ENCODE measurements at places on chromosomes 1 and 21. TPM values are rescaled to one million over a fixed set of nuclear protein-coding genes. Genes with fewer than 3 reads are reported as not detected.
A peak's percentile ranks its signal among the peaks of the same experiment; 100 is the strongest.

- DNase-seq: no peak
Observed at GRCh38 chr1:6011161-6011945, 19.1 kb upstream of the NPHP4 start.

- no peak for DNase-seq
Observed at GRCh38 chr1:194024659-194025058, 838.2 kb upstream of the B3GALT2 start.

DNA sequence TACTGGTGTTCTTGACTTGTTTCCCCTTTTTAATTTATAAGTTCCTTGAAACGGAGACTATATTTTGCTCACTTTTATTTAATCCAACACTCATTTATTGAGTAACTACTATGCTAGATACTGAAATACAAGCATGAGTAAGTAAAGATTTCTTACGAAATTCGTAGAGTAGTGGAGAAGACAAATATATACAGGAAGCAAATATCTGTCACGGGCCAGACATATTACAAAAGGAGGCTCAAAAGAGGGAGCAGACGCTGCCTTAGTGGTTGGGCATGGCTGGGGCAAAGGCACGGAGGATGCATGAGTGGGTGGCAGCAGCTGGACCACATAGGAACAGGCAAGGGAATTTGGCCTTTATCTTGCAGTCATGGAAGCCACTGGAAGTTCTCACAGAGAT, 6.8 kb downstream of the NCF2 start:
- DNase-seq: no peak

DNA sequence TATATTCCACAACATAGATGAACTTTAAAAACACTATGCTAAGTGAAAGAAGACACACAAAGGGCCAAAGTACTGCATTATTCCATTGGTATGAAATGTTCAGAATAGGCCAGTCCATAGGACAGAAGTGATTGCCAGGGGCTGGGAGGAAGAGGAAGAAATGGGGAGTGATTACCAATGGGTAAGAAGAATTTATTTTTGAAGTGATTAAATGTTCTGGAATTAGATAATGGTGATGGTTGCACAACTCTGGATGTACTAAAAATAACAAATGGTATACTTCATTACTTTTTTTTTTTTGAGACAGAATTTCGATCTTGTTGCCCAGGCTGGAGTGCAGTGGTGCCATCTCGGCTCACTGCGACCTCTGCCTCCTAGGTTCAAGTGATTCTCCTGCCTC, 61.7 kb downstream of the CHD5 start:
- DNase-seq: no peak

GRCh38 chr1:152415454-152416227, 1.6 kb upstream of the CRNN start:
- DNase-seq: no peak

GRCh38 chr1:213389061-213389581, 338.1 kb downstream of the RPS6KC1 start:
- peak; percentile 78 for DNase-seq

DNA sequence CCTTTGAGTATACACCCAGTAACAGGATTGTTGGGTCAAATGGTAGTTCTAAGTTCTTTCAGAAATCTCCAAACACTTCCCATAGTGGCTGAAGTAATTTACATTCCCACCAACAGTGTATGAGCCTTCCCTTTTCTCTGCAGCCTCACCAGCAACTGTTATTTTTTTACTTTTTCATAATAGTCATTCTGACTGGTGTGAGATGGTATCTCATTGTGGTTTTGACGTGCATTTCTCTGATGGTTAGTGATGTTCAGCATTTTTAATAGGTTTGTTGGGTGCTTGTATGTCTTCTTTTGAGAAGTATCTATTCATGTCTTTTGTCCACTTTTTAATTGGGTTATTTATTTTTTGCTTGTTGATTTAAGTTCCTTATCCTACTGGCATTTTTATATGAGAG, 26.4 kb upstream of the LAMC1 start:
- DNase-seq: no peak

DNA sequence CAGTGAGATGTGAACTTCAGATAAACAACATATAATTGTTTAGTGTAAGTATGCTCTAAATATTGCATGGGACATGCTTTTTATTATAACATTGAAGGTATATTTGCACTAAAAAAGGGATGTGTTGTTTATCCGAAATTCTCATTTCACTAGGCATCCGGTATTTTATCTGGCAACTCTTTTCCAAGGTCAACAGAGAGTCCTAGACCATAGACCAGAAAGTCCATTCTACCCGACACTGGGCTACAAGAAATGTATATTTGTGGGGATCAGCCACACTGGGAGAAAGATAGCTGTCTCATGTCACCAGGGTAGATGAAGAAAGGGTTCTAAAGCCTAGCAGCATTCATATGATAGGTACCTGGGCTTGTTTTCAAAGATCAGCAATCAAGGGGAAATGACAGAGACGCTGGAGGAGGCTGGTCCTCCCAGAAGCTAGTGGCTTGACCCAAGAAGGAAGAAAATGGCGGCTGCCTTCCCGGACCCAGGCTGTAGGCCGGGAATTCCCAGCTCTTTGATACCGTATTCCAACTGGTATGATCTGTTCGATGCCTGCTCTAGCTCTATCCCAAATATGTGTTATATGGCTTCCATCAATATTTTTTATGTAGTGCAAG, 161.1 kb upstream of the IRF2BP2 start:
- DNase-seq: no peak

- no peak for DNase-seq
Observed at GRCh38 chr1:75502776-75503175, 108.1 kb downstream of the SLC44A5 start.

- DNase-seq: peak; percentile 71
Observed at GRCh38 chr1:90707363-90707710, 9.8 kb downstream of the BARHL2 start.

DNA sequence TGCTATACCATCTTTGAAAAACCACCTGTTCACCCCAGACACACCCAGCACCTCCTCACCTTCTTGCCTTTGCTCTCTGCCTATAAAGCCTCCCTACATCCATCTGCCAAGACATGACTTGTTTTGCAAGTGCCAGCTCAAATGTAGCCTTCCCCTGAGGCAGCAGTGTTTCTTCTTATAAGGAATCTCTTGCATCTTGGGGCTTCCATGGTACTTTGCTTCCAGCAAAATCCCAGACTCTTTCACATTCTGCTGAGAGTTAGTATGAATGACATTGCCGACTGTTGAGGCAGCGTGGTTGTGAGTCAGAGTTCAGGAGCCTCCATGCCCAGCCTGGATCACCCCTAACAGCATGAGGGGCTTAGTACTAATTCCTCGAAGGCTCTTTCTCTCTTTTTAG, 217.4 kb upstream of the RUNX1 start:
- DNase-seq: no peak

DNA sequence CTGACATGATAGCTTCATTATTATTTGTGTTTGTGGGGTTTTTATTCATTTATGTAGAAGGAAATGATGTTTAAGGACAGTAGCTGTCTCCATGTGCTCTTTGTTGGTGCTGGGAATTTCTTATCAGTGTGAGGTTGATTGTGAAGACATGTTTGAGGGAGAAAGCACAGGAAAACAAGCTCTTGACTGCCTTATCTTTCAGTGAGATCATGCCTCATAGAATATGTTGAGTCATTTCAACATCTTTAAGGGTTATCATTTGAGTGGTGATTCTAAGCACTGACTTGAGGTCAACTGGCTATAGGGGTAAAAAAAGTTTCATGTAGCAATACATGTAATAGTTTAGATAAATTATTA, 405.1 kb upstream of the ADAMTS5 start:
- DNase-seq: peak; percentile 33

GRCh38 chr21:45108808-45109781, 34.7 kb downstream of the ADARB1 start:
- no peak for DNase-seq

- no peak for DNase-seq
Observed at GRCh38 chr1:1625404-1625775, 6.6 kb upstream of the MMP23B start.

GRCh38 chr1:7375329-7375728, 395.8 kb upstream of the VAMP3 start:
- no peak for DNase-seq

GRCh38 chr1:20147846-20148570, 8.9 kb downstream of the PLA2G2F start:
- no peak for DNase-seq

DNA sequence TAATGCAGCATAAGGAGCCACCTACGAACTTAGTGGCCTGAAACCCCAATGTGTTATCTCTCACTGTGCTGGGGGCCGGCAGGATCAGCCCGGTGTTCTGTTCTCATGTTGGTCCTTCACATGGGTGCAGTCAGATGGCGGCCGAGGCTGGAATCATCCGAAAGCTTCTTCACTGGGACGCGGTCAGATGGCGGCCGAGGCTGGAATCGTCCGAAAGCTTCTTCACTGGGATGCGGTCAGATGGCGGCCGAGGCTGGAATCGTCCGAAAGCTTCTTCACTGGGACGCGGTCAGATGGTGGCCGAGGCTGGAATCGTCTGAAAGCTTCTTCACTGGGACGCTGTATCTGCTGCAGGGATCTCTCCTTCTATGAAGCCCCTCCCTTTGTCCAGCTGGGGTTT, 12.6 kb upstream of the PCBP3 start:
- no peak for DNase-seq

- no peak for DNase-seq
Observed at GRCh38 chr1:1264868-1265272, 8.8 kb downstream of the UBE2J2 start.

DNA sequence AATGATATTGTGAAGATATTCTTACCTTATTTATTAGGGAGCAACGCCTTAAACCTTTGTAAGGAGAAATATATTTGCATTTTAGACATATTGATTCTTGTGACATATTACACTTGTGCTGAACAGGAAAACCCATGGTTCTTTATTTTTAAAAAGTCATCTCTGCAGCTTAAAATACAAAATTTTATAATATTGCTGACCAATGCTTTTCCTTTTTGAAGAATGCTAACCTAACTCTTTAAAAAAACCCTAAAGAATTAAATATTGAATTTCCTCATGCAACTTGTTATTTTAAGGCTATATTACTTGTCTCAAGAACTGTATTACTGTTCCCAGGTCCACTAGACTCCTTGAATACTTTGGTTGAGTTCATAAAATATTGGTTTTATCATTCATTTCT, 99.0 kb downstream of the NEK7 start:
- no peak for DNase-seq

DNA sequence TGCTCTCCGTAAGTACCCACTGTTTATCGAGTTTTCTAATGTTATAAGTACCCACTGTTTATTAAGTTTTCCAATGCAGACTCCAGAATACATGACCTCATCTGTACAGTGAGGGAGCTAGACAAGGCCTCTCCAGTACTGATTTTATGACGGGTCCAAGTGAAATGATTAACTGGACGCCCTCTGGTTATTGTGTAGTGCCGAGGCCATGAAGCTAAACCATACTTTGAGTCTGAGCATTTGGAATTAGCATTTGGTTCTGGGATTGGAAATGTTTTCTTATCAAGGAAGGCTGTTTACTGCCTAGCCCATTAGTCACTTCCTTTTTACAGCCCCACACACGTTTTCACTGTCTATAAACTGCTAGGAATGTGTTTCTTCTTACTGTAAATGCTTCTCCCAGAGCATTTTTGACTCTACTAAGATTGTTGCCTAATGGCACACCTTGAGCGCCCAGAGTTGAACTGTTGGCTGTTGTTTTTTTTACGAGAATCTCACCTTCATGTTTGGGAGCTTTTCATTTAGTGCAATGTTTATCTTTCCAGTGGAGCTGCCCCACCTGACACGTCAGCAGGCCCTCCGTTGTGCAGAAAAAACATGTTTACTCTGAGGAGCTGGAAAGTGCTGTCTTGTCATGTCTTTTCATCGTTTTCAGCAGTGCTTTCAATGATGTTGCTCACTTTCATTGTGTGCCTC, 26.9 kb downstream of the SPATA46 start:
- no peak for DNase-seq

Gene CD244
- 0.90 TPM for total RNA-seq

Gene CFAP57
- total RNA-seq: 2.4 TPM

Gene PGBD5
- total RNA-seq: 2.3 TPM

Gene AGMAT
- total RNA-seq: 1.1 TPM

Gene KCNJ9
- not detected for total RNA-seq

Gene OR10J1
- total RNA-seq: not detected

Gene TMEM82
- total RNA-seq: not detected

Gene ALX3
- not detected for total RNA-seq

Gene PLEKHN1
- 3.8 TPM for total RNA-seq

Gene PEAR1
- total RNA-seq: 10.6 TPM

Gene RYR2
- 4.7 TPM for total RNA-seq

Gene CELA3A
- not detected for total RNA-seq

Gene LCA5L
- 1.7 TPM for total RNA-seq

Gene TMEM200B
- total RNA-seq: 6.2 TPM

Gene SV2A
- 3.3 TPM for total RNA-seq

Gene GPR25
- 0.52 TPM for total RNA-seq

Gene ILDR2
- total RNA-seq: 0.60 TPM

Gene LAPTM5
- total RNA-seq: 513 TPM

Gene TAS1R2
- total RNA-seq: not detected

Gene SPRR2G
- total RNA-seq: not detected

Gene BATF3
- 9.0 TPM for total RNA-seq

Data from left lung (tissue), 14 donors.